Stimulated activated CD8-positive, alpha-beta memory T cell treated with anti-CD3 and anti-CD28 coated beads, Interleukin-7, amount 100 ng/mL, for 24 hours (primary cell): ENCODE measurements at places on chromosomes 1 and 21.

DNA sequence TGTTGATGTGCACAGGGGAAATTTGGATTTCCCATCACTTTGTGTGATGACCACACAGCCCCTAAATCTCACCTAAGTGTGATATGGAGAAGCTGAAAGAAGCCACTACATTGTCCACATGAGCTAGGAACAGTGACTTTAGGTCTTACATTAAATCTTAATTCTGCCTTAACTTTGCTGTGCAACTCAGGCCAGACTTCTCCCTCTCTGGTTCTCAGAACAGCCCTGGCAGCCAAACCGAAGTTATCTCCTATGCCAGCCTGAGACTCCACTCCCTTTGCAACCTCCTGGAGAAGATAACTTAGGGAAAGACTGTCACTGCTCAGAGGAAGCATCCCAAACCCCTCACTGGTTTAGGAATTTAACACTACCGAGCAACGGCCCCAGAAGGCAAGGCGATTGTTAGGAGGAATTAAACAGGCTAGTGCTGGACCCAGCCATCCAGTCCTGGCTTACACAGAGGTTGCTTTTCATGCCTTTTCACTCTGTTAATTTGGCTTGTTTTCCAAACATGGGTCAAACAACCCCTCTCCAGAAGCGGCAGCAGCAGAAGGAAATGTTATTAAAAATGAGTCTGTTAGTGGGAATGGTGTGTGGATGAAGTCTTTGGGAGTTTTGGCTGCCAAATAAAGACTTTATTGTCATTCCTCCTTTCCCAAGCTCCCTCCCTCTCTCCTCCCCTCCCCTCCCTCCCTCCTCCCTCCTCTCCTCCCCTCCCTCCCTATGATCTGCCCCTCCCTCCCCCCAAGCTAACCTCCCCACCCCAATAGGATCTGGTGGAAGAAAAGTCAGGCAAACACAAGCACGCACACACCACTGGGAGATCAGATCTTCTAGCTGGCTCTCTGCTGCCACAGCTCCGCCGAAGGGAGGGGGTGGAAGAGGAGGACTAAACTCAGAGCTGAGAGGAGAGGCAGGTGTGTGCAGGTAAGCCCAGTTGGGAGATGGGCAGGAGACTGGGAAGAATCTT lies at the start of gene PRELP:
Gene PRELP, plus strand, starts transcription at position 795 of the 970 bp plus-strand sequence. CDS start 7,379 bp downstream, outside the sequence.
- no peak for DNase-seq

GRCh38 chr21:14526836-14527695 lies 19.0 kb downstream of the SAMSN1 start:
- DNase-seq, result no peak

- DNase-seq, result no peak
Measured at GRCh38 chr1:208077232-208078075, 166.5 kb upstream of the CD34 start.

GRCh38 chr1:99855914-99856450 lies 5.8 kb downstream of the AGL start:
- no peak for DNase-seq

- no peak for DNase-seq
Measured at GRCh38 chr1:80310703-80311245, 1304.2 kb upstream of the ADGRL4 start.

- no peak for DNase-seq
Measured at GRCh38 chr1:232854798-232855159, 49.6 kb downstream of the MAP10 start.

GRCh38 chr1:62126579-62127290 lies 67.9 kb upstream of the L1TD1 start:
- DNase-seq, result no peak

- no peak for DNase-seq
Measured at GRCh38 chr1:200364091-200364759, 45.6 kb downstream of the ZNF281 start.

- no peak for DNase-seq
Measured at GRCh38 chr1:117814856-117815797, 114.3 kb downstream of the GDAP2 start.

GRCh38 chr1:19532519-19532918 lies 47.2 kb upstream of the CAPZB start:
- no peak for DNase-seq

GRCh38 chr1:93729906-93730305 lies 48.3 kb upstream of the BCAR3 start:
- no peak for DNase-seq

- DNase-seq, result no peak
Measured at GRCh38 chr1:1917304-1917976, 1.6 kb downstream of the TMEM52 start.

DNA sequence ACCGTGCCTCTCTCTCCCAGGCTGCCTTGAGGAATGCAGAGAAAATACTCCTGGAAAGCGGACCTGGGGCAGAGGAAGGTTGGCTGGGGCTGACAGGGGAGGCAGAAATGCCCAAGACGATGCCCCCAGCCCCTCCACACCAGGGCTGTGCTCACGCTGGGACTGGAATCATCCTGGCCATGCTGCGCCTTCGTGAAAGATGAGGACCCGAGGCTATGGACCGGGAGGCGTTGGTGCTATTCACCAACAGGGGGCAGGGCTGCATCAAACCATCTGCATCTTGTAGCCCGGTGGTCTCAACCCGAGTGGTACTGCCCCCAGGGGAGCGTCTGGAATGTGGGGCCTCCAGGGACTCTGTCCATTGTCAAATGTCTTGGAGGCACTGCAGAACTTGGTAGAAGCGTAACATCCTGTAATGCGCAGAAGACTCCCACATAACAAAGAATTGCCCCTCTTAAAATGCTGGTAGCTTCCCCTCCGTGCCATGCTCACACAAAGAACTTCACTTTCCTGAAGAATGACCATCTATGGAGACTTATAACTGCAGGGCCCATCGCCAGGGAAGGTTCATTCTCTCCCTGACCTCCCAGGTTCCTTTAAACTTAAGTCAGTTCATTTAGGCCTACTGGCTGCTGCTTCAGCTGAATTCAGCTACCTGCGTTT lies 251.2 kb downstream of the RRAGC start:
- no peak for DNase-seq

DNA sequence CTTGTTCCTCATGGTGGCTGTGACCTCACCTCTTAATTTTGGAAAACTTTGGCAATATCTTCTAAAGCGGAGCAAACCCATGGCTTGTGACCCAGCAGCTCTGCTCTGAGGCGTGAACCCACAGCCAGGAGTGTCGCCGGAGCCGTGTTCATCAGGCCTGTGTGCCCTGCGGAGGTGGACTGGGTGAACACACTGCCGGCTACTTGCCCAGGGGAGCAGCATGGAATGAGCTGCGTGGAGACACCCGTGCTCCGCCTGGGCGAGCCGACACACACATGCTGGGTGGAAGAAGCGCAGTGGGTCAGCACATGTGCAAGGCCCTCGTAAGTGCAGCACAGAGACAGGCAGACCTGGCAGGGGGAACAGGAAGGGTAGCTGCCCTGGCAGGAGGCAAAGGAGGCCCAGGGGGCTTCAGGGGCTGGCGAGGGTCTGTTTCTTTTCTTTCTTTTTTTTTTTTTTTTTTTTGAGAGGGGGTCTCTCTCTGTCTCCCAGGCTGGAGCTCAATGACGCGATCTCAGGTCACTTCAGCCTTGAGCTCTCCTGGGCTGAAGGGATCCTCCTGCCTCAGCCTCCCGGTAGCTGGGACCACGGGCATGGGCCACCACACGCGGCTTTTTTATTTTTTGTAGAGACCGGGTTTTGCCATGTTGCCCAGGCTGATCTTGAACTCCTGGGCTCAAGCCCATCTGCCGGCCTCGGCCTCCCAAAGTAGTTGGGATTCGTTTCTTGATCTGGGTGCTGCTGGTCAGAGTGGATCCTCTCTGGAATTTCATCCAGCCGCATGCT lies 41.8 kb downstream of the AGPAT3 start:
- DNase-seq, result no peak

GRCh38 chr1:32239337-32239736 lies 7.7 kb upstream of the FAM167B start:
- DNase-seq, result no peak

- no peak for DNase-seq
Measured at GRCh38 chr1:84862810-84863251, 30.2 kb downstream of the LPAR3 start.

- DNase-seq, result no peak
Measured at GRCh38 chr21:31772674-31773555, 41.0 kb upstream of the SCAF4 start.

GRCh38 chr1:150548632-150549495 lies at the start of gene ADAMTSL4:
ADAMTSL4 (plus strand) TSS chr1:150549408; CDS start chr1:150552289, 2,881 bp downstream.
- DNase-seq, result no peak

- no peak for DNase-seq
Measured at GRCh38 chr1:247113094-247113497, 8.9 kb upstream of the ZNF669 start.

DNA sequence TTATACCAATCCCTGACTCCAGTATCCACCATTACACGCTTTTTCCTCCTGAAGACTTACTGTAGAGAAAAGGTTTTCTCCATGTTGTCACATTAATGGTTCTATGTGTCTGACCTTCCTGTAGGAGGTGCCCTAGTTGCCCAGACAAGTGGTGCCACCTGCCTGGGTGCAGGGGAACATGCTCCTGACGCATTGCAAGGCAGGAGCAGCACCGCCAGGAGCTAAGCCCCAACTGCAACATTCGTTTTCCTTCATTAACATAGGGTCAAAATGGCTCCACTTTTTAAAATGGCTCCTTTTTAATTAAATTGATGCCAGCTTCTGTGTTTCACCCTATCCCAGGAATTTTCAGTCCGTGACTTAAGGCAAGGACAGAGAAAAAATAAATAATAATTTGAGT lies 220.1 kb upstream of the SAMSN1 start:
- DNase-seq, result no peak

- DNase-seq, result no peak
Measured at GRCh38 chr1:204858363-204858821, 12.3 kb upstream of the NFASC start.

GRCh38 chr1:4978660-4979390 lies 324.4 kb downstream of the AJAP1 start:
- DNase-seq, result no peak

- no peak for DNase-seq
Measured at GRCh38 chr21:32328595-32328994, 29.9 kb downstream of the MRAP start.

- no peak for DNase-seq
Measured at GRCh38 chr21:14115646-14116045, 95.1 kb downstream of the LIPI start.

- DNase-seq, result no peak
Measured at GRCh38 chr1:89701746-89702241, 68.9 kb downstream of the LRRC8C start.

DNA sequence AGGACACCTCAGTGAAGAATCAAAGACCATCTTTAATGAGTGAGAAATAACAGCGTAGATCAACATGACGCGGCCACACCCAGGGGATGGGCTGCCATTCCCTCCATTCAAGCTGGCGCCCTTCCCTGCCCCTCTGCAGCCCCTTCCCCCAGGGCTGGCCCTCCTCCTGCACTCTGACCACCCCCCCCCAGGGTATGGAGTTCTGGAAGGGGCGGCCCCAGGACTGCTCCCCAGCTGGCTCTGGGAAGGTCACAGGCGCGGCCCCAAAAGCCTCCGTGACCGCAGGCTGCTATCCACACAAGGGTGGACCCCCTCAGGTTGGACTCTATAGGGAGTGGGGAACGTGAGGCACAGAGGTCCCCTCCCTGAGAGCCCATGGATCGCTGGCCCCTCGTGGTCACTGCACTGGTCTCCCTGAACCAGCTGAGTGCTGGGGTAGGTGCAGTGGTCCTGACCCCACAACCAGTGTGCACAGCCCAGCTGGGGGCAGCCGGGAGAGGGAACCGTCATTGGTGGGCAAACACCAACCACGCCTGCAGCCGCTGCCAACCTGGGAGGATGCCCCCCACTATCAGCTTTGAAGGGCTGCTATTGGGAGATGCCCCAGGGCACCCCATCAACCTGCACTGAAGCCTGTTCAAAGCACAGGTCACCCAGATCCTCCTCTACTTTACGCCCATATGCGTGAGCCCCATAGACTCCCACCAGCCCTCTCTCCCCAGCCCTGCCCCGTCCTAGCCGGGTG lies 16.1 kb upstream of the GPR153 start:
- DNase-seq, result no peak

- no peak for DNase-seq
Measured at GRCh38 chr21:43364851-43365424, 62.0 kb downstream of the SIK1 start.

DNA sequence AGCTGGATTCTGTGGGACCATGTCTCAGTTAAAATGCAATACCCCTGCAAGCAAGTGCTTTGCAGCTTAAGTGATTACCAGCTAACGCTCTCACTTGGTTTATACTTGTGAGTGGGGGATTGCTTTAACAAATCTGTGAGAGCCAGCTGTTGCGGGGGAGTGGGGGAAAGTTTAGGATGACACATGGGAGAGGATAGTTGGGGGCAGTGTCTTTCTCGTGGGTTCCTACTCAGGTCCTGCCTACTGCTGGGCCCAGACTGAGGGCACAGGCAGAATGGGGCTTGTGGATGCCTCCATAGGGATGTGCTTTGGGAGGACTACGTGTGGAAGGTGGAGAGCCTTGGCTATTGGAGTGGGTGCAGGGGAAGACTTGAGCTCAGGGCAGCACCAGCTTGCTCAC lies 60.1 kb downstream of the ELK4 start:
- DNase-seq, result no peak

DNA sequence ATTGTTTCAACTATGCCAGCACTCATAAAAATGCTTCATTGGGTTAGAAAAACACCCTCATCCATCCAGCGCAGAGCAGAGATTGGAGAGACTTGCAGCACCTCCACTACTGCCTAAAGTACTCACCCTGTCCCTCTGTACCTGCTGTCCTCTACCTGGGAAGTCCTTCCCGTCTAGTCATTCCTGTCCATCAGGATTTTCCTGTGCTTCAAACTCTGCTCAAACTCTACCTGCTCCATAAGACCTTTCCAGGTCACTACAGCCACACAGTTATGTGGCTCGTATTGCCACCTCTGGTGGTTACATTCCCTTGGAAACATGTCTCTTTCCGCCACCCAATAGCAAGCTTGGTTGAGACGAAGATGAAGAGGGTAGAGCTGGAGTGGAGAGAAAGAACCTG lies 7.2 kb downstream of the OVGP1 start:
- no peak for DNase-seq

DNA sequence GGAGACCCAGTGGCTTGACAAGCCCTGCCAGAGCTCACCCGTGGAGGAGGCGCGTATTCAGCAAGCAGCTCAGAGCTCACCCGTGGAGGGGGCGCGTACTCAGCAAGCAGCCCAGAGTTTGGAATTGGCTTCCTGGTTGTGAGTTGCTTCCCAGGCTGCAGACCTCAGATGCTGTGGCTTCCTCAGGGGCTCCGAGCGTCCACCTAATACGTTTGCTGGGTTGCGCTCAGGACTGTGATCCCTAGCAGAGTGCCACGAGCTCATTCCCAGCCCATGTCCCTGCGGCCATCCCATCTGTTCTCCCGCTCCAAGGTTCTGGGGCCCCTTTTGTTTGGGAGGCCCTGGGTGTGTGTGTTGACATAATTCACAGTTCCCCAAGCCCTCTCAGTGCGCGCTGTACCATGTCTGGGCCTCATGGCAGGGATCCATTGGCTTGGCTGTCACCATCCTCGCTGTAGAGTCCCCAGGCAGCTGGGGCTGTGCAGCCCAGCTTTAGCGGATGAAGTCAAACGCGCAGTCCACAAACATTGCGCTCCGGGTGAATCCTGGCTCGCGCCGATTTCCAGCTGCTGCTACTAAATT lies 3.6 kb downstream of the AJAP1 start:
- no peak for DNase-seq

- no peak for DNase-seq
Measured at GRCh38 chr1:210339500-210339899, 10.8 kb downstream of the HHAT start.
